Kidney (tissue), 22 donors: ENCODE measurements at places on chromosomes 5 and 9.

DNA sequence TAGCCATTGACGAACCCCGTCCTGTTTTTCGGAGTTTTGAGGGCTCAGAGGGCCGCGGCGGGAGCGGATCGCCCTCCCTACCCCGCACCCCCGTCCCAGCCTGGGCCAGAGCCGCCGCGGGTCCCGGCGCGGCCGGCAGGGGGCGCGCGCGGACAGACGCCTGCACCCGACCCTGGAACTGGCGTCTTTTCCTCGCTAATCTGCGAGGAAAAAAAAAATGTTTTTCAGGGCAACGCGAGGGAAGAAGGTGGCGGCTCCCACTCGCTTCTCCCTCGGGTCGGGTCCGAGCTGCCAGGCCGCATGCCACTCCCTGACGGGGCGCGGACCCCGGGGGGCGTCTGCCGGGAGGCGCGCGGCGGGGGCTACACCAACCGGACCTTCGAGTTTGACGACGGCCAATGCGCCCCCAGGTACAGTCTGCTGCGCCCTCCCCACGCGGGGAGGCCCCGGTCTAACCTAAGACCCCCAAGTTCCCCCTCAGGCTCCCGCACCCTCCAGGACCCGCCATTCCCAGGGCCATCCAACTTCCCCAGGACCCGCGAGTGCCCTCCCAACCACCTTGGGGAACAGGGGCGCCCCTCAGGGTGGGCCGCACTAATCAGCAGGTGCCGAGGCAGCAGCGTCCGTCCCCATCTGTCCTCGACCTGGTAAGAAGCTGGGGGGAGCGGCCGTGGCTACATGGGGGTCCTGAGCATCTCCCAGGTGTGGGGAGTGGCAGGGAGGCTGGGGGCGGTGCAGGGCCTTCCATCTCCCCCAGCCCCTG lies at the start of gene KCNT1:
TSS of gene KCNT1 (plus strand) at position 227 of the 763 bp plus-strand sequence. CDS start at position 301, 74 bp downstream.
- peak; percentile 71 for DNase-seq

DNA sequence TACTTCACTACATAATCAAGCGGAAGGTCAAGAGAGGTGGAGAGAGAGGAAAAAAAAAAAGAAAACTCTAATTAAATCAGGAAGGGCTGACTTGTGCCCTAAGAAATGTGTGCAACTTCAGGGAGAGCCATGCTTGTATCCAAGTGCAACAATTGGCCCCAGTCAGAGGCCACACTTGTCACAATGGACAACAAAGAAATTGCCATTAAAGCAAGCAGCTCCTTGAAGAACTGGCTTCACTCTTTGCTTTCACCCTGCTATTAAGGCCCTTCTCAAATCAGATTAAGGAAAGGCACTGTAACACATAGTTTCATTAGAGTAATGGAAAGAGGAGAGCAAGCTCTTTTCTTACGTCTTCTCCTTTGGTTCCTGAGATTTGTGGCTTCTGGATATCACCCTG lies 480.9 kb upstream of the WWC1 start:
- DNase-seq: no peak

DNA sequence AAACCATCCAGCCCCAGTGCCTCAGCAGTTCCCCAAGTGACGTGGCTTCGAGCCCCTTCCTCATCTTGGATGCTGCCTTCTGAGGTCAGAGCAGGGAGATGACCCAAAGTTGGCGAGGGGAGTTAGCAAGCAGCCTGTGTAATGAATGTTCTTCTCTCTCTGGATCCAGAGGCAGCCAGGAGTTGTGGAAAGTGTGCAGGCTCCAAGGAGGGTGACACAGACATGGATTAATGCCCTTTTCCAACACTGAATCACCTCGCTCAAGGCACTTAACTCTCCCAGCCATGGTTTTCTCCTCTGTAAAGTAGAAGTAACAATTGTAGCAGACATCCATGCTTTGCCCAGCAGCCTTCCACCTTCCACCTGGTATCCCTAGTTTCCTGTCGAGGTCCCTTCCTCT lies 64.6 kb upstream of the HAND1 start:
- DNase-seq: no peak

- no peak for DNase-seq
Observed at GRCh38 chr5:83914662-83915418, 194.2 kb upstream of the HAPLN1 start.

DNA sequence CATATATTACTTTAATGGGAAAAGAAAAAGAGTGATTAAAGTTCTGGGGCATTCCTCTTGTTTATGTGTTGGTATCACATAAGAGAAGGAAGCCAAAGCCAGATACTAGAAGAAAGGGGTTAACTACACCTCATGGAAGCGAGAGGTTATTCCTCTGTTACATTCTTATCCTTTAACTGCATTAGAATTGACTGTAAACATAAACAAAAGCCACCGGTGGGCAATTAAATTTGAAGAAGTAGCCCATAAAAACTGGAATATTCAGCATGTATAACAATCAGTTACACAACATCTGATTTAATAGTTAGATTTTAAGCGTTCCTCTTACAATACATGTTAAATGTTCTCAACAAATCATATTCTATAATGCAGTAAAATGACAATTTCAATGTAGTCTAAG lies 18.8 kb downstream of the POU5F2 start:
- no peak for DNase-seq

DNA sequence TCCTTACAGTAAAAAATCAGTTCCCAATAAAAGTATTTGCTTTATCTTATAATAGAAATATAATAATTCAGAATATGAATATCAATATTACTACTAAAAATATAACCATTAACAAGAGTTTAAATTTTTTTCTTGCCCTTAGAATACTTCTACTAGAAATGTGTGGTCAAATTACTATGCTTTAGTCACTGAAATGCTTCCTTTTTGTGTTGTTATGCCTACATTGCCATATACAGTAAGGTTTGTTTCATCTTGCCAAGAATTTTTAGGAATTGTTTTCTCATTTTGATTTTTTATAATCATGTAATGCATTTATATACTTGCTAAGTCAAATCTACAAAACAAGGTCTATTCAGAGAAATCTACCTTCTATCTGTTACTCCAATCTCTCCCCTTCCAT lies 181.7 kb downstream of the CDK5RAP2 start:
- DNase-seq: no peak

DNA sequence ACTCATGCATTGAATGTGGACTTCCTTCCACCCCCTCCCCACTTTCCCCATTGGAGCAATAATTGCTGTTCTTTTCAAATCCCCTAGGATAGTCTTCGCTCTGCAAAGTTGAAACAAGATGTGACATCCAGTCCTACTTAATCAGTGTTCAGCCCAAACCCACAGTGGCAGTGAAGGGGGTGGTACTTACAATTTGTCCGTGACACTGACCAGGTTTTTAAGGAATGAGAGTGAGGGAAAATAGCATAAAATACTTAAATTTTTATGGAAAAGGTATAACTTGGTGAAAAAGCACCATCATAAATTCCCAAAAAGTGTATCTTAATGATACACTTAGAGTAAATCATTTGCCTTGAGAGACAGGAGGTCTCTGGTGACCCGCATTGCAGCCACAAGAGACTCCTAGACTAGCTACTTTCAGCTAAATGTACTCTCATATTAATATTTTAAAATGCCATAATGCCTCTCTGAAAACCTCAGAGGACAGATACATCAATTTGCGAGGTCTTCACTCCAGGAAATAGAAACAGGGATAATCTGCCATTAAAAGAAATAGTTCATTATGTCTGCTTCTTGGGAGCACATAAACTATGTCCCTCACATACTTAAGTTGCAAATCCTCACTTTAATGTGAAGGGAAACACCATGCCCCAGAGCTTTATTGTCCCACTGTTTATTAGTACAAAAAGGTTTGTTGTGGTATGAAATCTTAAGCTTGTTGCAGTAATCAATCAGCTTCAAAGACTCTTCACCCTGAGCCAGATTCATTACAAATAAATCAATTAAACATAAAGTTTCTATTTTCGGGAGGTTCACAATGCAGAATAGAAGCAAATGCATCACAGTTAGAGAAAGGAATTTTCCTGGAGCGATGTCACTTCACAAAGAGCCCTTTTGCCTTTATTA lies 343.6 kb upstream of the ISL1 start:
- DNase-seq: no peak

DNA sequence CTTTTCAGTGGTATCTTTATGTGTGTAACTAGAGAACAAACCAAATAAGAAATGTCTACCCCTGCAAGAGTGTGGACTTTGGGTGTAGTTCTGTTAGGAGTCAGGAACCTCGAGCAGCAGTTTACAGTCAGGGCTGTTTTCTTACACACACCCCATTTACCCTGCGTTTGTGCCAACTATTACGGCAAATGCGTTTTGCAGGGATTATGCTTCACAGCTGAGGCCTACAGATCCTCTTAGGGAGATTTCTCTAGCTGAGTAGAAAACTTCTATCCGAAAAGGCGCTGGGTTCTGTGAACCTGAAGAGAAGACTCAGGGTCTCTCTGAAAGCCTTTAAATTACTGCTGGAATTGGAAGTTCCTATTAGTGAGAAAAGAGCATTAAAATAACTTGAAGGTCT lies 51.4 kb downstream of the ACER2 start:
- no peak for DNase-seq

- no peak for DNase-seq
Observed at GRCh38 chr5:76264681-76265080, 138.4 kb upstream of the IQGAP2 start.

- no peak for DNase-seq
Observed at GRCh38 chr9:136858844-136859757, 7.0 kb downstream of the MAMDC4 start.
